Activated CD4-positive, alpha-beta T cell treated with anti-CD3 and anti-CD28 coated beads, Interleukin-2, amount 10 ng/mL, durations not matched to agents 24 days and 14 days (primary cell): ENCODE measurements at places on chromosomes 5 and 9. TPM values are rescaled to one million over a fixed set of nuclear protein-coding genes. Genes with fewer than 3 reads are reported as not detected.

GRCh38 chr9:27184556-27185351, 75.7 kb downstream of the TEK start:
- DNase-seq: no peak

Gene EIF4E1B
- not detected in 2 replicates for total RNA-seq

DNA sequence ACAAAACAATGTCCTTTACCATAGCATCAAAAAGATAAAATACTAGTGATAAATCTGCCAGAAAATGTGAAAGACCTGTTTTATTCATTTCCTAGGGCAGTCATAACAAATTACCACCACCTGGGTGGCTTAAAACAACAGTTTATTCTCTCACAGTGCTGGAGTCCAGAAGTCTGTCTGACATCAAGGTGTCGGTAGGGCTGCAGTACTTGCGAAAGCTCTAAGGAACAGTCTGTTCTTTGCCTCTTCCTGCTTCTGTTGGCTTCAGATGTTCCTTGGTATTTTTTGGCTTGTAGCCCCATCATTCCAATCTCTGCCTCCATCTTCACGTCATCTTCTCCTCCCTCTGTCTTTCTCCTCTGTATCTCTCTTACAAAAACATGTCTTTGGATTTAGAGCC, 51.0 kb downstream of the PTPDC1 start:
- no peak for DNase-seq

GRCh38 chr5:158552241-158552640, 547.5 kb downstream of the EBF1 start:
- DNase-seq: no peak

Gene SLCO6A1
- total RNA-seq: not detected in 2 replicates

DNA sequence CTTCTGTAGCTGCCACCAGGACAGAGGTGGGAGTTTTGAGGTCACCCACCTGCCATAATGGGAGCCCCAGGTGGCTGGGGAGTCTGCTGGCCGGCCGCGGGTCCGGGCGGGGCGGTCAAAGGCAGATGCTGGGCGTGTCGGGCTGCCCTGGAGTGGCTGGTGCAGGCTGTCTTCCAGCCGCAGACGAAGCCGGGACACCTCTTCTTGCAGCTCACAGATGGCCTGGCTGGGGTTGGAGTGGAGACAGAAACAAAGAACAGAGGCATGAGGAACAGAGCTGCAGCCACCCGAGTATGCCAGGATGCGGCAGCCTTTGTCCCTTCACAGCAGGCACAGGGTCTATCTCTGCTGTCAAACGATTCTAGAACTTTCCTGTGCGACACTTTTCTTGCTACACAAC, 18.0 kb downstream of the ORM2 start:
- no peak for DNase-seq

- DNase-seq: no peak
Measured at GRCh38 chr9:128657796-128658195, 1.1 kb upstream of the DYNC2I2 start.

DNA sequence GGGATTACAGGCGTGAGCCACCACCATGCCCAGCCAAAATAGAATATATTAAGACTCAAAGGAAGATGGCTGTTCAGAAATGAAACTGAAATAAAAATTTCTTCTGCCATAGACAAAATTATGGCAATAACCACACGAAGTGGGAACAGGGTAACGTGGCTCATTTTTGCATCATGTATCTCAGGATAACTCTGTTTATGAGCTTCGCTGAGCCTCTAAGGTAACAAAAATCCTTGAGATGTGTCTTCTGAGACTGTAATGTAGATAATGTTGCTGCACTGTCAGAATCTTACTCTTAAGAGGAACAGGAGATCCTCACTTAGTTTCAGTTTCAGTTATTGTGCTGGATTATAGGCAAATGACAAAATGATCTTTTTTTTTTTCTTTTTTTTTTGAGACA, 153.8 kb downstream of the GOLPH3 start:
- DNase-seq: peak; percentile 77

DNA sequence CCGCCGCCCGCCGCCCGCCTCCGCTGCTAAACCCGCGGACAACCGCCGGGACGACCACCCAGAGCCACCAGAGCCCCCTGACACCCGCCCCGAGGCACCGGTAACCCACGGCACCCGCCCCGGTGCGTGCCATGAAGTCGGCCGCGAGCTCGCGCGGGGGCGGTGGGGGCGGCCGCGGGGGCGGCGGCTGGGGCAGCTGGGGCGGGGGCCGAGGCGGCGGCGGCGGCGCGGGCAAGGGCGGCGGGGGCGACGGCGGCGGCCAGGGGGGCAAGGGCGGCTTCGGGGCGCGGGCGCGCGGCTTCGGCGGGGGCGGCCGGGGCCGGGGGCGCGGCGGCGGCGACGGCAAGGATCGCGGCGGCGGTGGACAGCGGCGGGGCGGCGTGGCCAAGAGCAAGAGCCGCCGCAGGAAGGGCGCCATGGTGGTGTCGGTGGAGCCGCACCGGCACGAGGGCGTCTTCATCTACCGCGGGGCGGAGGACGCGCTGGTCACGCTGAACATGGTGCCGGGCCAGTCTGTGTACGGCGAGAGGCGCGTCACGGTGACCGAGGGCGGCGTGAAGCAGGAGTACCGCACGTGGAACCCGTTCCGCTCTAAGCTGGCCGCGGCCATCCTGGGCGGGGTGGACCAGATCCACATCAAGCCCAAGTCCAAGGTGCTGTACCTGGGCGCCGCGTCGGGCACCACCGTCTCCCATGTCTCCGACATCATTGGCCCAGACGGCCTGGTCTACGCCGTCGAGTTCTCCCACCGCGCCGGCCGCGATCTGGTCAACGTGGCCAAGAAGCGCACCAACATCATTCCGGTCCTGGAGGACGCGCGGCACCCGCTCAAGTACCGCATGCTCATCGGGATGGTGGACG, 499 bp downstream of the FBLL1 start:
- DNase-seq: no peak

- DNase-seq: no peak
Measured at GRCh38 chr5:121763665-121764064, 88.0 kb upstream of the FTMT start.

- DNase-seq: no peak
Measured at GRCh38 chr5:178325679-178326373, 93.2 kb upstream of the PHYKPL start.

- peak; percentile 78 for DNase-seq
Measured at GRCh38 chr5:133460172-133460758, 152.1 kb downstream of the FSTL4 start.

GRCh38 chr9:4905135-4905490, 80.0 kb upstream of the JAK2 start:
- no peak for DNase-seq
